Activated T-cell treated with anti-CD3 and anti-CD28 coated beads for 48 hours (primary cell): ENCODE measurements at places on chromosomes 7 and 10.

DNA sequence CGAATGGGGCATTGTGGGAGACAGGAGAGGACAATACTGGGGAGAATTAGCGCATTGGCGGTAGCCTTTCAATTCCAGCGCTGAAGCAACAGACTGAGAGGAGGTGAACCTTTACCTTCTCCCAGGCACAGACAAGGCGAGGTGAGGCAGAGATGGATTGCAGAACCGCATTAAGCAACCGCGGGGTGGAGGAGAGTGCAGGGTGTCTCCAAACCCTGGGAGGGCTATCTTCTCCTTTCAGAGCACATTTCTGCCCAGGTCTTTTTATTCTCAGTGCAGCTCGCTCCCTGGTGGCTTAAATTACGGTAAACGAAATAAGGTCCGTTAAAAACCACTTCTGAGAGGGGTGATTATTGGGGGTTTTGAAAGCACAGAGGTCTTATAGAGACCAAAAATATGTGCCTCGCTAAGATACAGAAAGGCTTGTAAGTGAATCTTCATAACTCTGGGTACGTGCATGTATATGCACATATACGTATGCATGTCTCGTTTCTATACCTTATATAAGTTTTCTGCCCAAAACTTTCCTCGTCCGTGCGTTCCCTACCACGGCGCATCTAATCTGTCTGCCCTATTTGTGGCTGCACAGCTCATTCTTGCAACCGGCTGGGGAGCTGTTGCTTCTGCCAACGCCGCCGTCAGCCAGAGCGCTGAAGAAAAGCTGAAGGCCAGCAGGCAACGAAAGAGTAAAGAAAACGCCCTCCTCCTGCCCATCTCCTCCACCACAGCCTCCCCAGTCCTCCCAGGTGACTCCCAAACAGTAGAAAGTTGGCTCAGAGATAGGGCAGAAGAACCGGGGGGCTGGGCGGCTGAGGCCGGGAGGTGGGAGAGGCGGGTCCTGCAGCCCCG, 895 bp upstream of the ZNF804B start:
- DNase-seq: no peak

- DNase-seq: no peak
These were observed 11.4 kb downstream of the BUB3 start for GRCh38 chr10:123165445-123166072.

DNA sequence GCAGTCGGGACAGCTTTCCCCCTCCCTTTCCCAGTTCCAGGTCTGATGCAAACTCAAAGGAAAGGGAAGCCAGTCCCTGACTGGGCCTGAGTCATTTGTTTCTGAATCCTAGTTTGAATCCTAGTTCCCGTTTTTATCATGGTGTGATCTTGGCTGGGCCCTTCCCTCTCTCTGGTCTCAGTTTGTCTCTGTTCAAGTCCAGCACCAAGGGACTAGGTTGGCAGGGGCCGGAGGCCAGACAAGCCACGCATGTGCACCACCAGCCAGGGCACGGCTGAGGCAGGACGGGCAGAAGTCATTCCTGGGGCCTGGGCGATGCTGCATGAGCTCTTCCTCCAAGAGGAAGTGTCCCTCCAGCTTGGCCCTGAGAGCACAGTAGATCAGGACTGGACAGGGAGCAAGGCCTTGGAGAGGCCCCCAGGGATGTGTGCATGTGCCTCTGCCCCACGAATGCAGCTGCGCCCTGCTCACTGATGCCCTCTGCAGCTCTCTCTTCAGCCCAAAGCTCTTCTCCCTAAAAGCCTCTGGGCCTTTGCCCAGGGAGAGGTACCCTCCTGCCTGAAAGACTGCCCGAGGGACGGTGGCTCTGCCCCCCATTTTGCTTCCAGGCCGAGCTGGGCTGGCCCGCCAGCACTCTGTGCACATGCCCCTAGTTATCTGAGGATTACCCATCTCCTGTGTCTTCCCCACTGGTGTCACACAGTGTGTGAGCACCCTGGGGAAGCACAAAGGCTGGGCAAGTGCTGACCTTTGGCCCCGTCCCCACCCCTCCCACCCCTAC, 86.7 kb downstream of the ZMIZ1 start:
- no peak for DNase-seq

- DNase-seq: no peak
These were observed 54.8 kb downstream of the CCDC71L start for GRCh38 chr7:106606120-106606519.

DNA sequence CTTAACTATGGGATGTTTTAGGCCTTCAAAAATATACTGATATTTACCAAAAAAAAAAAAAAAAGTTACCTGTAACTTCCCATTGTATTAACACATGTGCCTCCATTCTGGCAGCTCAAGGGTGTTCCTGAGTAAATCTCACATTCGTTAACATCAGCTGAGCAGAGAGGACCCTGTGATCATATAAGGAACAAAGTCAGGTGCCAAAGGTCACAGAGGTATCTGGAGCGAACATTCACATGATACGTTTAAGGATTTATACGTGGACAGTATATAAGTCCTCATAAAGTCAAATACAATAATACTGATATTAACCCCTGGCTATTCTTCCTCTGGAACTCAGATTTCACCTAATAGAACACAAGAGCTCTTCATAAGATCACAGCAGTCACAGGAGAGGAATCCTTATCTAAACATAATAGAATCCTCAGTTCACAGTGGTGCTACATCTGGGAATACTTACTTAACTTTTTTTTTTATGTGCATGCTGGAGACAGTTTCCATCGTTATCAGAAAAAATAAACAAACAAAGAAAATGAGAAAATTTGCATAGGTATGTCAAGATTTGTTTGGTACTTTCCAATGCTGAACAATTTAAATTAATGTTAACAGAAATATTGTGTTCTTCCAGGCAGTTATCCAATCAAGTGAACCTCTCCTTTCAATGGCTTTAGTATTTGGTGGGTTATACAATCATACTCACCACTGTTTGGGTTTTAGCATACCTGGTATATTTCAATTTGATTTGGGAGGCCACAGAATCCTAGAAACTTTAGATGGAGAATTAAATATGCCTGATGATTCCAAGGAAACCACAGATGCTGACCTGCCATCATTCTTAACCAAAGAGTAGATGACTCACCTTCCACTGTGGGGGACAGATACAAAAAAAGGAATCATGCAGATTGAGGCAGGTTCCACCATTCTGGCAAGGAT, 6.6 kb downstream of the CUBN start:
- DNase-seq: no peak

DNA sequence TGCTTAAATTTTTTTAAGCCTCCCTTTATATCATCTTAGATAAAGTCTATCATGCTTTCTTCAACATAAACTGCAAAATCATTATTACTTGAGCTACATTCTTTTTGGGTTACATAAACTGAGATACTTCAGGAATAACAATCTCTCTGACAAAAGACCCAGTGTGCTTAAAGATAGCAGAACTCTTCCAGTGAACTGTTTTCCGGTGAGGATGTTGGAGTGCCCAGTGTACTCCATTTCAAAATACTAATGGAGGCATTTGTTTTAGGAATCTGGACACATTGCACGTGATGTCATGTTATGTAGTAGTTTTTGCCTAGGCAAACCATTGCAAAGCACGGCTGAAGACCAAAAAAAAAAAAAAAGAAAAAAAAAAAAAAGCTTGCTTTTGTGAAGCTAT, 388.2 kb upstream of the CELF2 start:
- DNase-seq: no peak

DNA sequence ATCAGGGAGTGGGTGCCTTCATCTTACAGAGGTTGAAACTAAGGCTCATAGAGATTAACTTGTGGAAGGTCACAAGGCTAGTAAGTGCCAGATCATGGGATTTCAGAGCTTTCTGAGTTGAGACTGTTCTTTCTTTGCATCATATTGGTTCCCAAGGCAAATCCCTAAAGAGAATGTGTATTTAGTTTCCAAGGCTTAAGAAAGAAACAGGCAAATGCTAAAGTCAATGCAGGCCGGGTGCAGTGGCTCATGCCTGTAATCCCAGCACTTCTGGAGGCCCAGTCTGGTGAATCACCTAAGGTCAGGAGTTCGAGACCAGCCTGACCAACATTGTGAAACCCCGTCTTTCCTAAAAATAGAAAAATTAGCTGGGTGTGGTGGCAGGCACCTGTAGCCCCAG, 19.8 kb downstream of the CDK1 start:
- no peak for DNase-seq

GRCh38 chr7:30076411-30076810, 48.2 kb downstream of the PLEKHA8 start:
- DNase-seq: no peak

- no peak for DNase-seq
These were observed 62.7 kb downstream of the NPY start for GRCh38 chr7:24346716-24347115.

GRCh38 chr7:15407910-15408309, 153.9 kb downstream of the AGMO start:
- DNase-seq: no peak

GRCh38 chr7:57202274-57202673, 70.0 kb upstream of the ZNF479 start:
- no peak for DNase-seq

- DNase-seq: no peak
These were observed 298.2 kb downstream of the SORCS1 start for GRCh38 chr10:106866244-106866845.

- DNase-seq: no peak
These were observed 69.2 kb downstream of the MINDY4 start for GRCh38 chr7:30840141-30841024.

- DNase-seq: no peak
These were observed 3.1 kb downstream of the LDB3 start for GRCh38 chr10:86671419-86671818.

- no peak for DNase-seq
These were observed 356.3 kb upstream of the GALNT17 start for GRCh38 chr7:70775570-70776156.

- no peak for DNase-seq
These were observed 1213.1 kb downstream of the DNAJB9 start for GRCh38 chr7:109782806-109783205.

DNA sequence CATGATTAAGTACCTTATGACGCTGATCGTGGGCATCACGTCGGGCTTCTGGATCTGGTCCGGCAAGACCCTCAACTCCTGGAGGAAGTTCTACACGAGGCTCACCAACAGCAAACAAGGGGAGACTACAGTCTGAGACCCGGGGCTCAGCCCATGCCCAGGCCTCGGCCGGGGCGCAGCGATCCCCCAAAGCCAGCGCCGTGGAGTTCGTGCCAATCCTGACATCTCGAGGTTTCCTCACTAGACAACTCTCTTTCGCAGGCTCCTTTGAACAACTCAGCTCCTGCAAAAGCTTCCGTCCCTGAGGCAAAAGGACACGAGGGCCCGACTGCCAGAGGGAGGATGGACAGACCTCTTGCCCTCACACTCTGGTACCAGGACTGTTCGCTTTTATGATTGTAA, 2.5 kb downstream of the FZD1 start:
- no peak for DNase-seq

DNA sequence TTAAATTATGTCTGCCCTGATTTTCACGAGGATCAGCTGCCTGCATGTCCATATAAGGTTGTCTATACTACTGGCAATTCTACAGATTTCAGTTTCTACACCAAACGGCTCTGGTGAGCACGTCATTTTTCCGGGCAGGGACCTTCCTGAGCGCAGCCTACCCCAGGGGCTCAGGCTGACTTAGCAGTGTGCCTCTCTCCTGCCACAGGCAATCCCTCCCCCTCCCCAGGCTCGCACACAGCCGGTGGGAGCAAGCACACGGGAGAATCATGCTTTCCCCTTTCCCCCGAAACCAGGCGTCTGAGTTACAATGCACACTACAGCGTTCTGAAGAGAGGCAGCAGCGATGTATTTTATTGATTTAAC, 1.7 kb downstream of the KLF6 start:
- DNase-seq: peak; percentile 72

- DNase-seq: no peak
These were observed 18.5 kb upstream of the SEM1 start for GRCh38 chr7:96728139-96728538.

DNA sequence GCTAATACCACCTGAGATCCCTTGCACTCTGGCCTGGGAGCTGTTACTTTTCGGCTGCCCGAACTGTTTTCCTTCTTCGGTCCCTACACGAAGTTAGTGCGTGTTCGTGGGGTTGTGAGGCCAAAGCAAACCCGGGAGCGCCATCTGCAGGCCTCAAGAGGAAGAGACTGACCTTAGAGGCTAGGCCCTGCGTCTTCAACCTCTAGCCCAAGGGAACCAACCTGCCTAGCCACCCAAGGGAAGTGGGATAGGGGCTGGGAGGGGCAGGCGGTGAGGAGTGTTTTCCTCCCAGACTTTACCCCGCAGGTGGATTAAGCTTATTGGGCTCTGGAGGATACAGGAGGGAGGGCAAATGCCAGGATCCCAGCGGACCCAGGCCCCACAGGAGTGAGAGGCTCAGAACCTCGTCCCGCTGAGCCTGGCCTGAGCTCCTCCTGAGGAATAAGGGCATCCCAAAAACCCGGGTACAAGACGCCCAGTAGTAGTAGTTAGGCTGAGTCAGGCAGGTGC, 1.7 kb upstream of the PAX2 start:
- DNase-seq: no peak

- no peak for DNase-seq
These were observed at the start of gene SNCG for GRCh38 chr10:86958116-86958900. Gene SNCG (plus strand): TSS chr10:86958599. CDS start chr10:86958698, 99 bp downstream.

- no peak for DNase-seq
These were observed 51.5 kb downstream of the CHST15 start for GRCh38 chr10:124041675-124042445.

DNA sequence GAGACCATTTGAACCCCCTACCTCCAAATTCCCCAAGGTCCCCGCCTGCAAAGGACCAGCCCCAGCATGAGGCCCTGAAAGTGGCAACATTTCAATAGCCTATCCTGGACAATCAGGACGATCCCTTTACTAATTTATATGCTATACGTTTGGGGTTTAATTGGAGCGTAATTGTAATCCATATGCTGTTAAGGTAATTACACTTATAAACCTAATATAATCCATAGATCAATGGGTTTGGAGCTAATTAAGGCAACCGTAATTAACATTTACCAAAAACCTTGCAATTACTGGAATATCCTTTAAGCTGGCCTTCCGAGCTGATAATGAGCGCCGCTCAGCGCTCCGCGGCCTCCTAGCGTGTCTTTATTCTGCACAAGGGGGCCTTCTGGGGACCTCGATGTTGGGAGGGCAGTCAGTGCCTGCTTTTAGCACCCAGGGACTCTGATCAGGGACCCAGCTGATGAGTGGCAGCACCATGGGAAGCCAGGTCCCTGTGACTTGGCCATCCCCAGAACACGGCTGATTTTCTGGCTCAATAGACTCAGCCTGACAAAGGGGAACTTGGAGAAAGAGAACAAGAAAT, 91.2 kb downstream of the LHPP start:
- no peak for DNase-seq

GRCh38 chr7:123242467-123243092, 42.8 kb upstream of the SLC13A1 start:
- no peak for DNase-seq

DNA sequence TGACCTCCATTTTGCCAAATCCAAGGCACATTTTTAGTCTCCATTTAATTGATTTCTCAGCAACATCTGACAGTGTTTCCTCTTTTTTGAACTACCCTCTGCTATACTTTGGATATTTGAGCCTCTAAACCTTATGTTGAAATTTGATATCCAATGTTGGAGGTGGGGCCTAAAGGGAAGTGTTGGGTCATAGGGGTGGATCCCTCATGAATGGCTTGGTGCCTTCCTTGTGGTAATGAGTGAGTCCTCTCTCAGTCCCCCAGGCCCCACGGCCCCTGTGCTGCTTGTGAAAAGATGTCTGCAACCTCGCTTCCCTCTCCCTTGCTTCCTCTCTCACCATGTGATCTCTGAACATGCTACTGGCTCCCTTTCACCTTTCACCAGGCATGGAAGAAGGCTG, 96.8 kb upstream of the DGKB start:
- DNase-seq: no peak

- DNase-seq: no peak
These were observed 483.9 kb downstream of the HTR7 start for GRCh38 chr10:90373911-90374310.

- no peak for DNase-seq
These were observed 153.7 kb downstream of the NRBF2 start for GRCh38 chr10:63286754-63287264.

GRCh38 chr10:32346551-32347362, at the start of gene EPC1:
Gene EPC1 (minus strand): TSS chr10:32347158. CDS start chr10:32346915, 243 bp downstream.
- DNase-seq: peak; percentile 86
